ENCODE measurements at places on chromosomes 16 and 17.
A peak's percentile ranks its signal among the peaks of the same experiment; 100 is the strongest.

DNA sequence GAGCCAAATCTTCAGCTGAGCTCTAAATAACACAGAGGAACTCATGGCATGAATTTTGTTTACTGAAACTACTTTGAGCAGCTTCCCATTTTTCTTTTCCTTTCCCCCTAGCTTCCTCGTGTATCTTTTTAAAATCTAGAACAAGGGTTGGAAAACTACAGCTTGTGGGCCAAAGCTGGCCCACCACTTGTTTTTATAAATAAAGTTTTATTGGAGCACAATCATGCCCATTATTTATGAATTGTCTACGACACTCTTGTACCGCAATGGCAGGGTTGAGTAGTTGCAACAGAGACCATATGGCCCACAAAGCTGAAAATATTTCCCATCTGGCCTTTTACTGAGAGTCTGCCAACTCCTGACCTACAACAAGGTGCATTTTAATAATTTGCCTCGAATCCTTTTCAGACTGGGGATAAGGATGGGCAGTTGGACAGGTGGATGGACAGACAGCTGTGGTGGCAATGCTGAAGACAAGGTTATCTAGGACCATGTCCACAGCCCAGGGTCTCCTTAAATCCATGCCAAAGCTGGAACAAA is 87.7 kb downstream of the RMI2 start:
- DNase-seq = no peak
- no peaks in the 10 kb centered on the region for H3K4me1 ChIP-seq

- no peaks in the 10 kb centered on the region for H3K4me1 ChIP-seq
- peaks cover 3% of the 10 kb centered on the region for H3K27me3 ChIP-seq
- no peak overlapping the region for H3K27ac ChIP-seq
- H3K4me3 ChIP-seq = no peak overlapping the region
- no peaks in the 10 kb centered on the region for H3K36me3 ChIP-seq
- no peak for DNase-seq
Measured at GRCh38 chr16:58317608-58318152, 22.9 kb upstream of the PRSS54 start.

GRCh38 chr17:70168977-70169708 is at the start of gene KCNJ2:
TSS of gene KCNJ2 (plus strand) at chr17:70169532. CDS start at chr17:70175040, 5,508 bp downstream.
- H3K27ac ChIP-seq = peak within 1 kb of the TSS; percentile 73
- peak; percentile 84 for DNase-seq
- H3K4me3 ChIP-seq = no peak within 1 kb of the TSS
- H3K4me1 ChIP-seq = peaks cover 16% of the 10 kb centered on the region
- peaks cover 6% of the 10 kb centered on the region for H3K27me3 ChIP-seq

GRCh38 chr16:68126395-68126794 is 41.2 kb downstream of the NFATC3 start:
- no peak overlapping the region for H3K27ac ChIP-seq
- H3K4me1 ChIP-seq = no peaks in the 10 kb centered on the region
- H3K27me3 ChIP-seq = no peaks in the 10 kb centered on the region
- no peak for DNase-seq
- no peaks in the 10 kb centered on the region for H3K36me3 ChIP-seq

DNA sequence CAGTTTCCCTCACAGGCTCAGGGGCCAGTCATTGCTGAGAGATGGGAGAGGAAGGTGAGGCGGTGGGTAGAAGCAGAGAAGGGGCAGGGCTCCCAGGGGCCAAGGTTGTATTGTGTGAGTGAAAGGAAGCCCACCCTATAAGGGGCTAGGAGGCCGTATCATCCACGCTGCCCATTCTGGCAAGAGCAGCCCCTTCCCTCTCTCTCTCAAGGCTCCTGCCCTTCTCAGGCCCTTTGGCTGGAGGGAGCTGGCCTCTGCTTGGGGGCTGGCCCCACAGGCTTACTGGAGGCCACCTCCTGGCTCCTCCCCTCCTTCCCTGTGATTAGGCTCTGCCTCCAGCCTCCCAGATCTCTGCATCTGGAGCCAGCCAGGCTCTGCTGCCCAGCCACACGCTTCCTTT is 7.6 kb downstream of the TBKBP1 start:
- H3K27ac ChIP-seq = no peak overlapping the region
- no peaks in the 10 kb centered on the region for H3K4me1 ChIP-seq
- no peaks in the 10 kb centered on the region for H3K36me3 ChIP-seq

- no peak overlapping the region for H3K27ac ChIP-seq
- no peak overlapping the region for H3K4me3 ChIP-seq
- no peaks in the 10 kb centered on the region for H3K36me3 ChIP-seq
- H3K4me1 ChIP-seq = no peaks in the 10 kb centered on the region
- no peaks in the 10 kb centered on the region for H3K27me3 ChIP-seq
- no peak for DNase-seq
Measured at GRCh38 chr16:60419859-60420258, 1616.4 kb downstream of the CDH8 start.

DNA sequence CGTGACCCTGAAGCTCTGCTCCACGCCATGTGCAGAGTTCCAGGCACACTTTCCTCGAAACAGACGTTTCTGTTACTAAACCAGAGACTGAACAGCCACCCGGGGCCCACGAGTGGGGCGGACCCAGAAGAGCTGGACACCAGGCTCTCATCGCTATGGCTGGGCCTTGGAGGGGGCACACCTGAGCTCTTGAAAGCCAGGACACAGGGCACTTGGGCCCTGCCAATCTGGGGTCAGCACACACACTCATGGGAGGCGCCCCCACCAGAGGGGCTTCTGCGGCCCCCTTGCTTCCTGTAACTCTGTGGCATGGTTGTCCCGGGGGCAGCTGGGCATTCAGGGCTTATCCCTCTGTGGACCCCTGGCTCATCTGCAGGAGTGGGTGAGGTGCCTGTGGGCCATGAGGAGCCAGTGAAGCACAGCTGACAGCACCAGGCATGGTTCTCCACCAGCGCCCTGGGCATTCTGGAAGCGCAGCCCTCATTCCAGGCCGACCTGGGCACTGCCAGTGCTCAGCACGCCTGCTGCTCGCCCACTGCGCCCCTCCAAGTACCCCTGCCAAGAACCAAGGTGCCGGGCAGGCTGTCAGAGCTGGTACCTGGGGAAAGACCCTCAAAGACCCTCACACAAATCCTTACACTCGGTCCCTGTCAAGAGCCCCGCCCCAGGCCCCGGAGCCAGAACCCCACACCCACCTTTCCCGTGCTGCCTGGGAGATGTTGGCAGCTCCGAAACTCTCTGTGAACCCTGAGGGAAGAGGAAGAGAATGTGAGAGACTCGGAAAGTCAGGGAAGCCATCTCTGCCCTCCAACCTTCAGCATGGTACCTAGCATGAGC is 61.1 kb downstream of the IL21R start:
- no peak overlapping the region for H3K4me3 ChIP-seq
- no peak for DNase-seq
- H3K36me3 ChIP-seq = peaks cover 89% of the 10 kb centered on the region
- H3K27ac ChIP-seq = no peak overlapping the region

DNA sequence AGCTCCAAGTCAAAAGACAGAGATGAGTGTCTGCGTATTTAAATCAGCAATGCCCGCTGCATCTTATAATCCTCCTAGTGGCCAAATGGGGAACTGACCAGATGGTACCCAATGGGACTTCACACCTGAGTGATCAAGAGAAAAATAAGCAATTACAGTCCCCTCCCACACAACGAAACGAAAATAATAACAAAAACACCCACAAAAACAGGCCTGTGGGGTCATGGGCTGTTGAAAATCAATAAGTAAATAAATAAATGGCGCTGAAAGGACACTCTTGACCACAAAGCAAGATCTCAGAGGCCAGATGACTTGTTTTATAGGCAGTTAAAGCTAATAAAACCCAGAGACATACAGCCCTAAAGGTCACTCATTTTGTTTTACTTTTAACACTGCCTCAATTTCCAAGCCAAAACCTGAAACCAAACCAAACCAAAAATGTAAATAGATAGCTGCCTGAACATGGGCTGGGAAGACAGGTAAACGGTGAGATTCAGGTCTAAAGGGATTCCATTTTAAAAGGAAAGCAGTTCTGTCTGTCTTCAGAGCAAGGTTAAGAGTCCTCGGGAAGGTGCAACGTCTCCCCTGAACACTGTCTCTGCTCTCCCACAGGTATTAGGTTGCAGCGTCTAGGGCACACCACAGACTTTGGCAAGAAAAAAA is 1.3 kb downstream of the ZNF821 start:
- peak overlapping the region; percentile 78 for H3K27ac ChIP-seq
- peak overlapping the region; percentile 75 for H3K4me3 ChIP-seq
- H3K36me3 ChIP-seq = no peaks in the 10 kb centered on the region
- peak; percentile 64 for DNase-seq

DNA sequence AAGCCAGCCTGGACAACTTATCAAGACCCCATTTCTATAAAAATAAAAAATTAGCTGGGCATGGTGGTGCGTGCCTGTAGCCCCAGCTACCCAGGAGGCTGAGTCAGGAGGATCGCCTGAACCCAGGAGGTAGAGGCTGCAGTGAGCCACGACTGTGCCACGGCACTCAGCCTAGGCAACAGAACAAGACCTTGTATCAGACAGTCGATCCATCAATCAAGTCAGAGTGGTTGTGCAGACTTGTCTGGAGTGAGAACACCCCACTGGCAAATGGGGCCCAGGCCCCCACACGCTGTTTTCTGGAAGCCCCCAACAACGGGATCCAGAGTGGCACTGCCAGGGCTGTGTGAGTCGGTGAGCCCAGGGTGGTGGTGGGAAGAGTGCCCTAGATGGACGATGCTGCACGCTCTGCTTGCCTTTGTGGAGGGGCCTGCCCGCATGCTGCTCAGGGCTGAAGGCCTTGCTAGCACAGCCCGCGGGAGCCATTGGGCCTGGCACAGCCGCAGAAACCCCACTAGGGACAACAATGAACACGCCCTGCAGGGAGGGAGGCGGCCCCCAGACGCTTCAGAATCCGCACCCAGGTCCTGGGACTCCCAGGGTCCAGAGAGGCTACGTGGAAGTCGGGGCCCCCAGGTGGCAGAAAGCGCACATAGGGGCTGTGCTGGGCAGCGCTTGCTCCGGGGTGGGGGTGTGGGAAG is 80.1 kb upstream of the GNG13 start:
- H3K4me1 ChIP-seq = no peaks in the 10 kb centered on the region
- H3K27ac ChIP-seq = no peak overlapping the region
- DNase-seq = no peak
- H3K36me3 ChIP-seq = no peaks in the 10 kb centered on the region
- H3K4me3 ChIP-seq = no peak overlapping the region
- no peaks in the 10 kb centered on the region for H3K27me3 ChIP-seq

DNA sequence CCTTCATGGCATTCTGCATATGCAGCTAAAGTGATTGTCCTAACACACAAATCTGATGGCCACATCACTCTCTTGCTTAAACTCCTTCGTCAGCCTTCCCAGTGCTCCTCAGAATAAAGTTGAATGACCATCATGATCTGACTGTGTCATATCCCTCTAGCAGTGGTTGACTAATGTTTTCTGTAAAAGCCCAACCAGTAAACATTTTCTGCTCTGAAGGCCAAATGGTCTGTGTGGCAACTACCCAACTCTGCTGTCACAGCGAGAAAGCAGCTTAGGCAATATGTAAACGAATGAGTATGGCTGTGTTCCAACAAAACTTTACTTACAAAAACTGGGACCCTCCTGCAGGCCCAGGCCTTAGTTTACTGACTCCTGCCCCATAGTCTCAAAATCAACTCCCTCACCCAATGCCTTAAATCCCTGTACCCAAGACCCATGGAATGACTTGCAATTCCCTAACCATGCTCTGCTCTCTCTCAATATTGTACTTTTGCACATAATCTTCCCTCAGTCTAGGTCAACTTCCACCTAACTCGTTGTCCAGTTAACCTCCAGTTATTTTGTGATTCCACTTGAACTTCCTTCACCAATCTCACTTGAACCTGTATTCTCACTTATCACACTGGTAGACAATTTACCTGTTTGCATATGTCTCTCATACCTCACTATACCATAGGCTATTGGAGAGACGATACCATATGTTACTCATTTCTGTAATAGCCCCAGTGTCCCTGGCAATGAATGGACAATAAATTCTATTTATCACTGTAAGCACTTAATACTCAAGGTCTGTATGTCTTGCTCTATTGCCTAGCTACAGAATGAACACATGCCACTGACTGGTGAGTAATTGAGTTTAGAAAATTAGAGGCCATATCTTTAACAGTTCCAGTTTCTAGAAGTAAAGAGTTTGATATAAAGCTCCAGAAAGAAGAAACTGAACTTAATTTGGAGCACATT is 29.1 kb downstream of the TMEM100 start:
- DNase-seq = peak; percentile 84
- H3K4me1 ChIP-seq = peaks cover 10% of the 10 kb centered on the region
- H3K4me3 ChIP-seq = no peak overlapping the region
- peak overlapping the region; percentile 73 for H3K27ac ChIP-seq

DNA sequence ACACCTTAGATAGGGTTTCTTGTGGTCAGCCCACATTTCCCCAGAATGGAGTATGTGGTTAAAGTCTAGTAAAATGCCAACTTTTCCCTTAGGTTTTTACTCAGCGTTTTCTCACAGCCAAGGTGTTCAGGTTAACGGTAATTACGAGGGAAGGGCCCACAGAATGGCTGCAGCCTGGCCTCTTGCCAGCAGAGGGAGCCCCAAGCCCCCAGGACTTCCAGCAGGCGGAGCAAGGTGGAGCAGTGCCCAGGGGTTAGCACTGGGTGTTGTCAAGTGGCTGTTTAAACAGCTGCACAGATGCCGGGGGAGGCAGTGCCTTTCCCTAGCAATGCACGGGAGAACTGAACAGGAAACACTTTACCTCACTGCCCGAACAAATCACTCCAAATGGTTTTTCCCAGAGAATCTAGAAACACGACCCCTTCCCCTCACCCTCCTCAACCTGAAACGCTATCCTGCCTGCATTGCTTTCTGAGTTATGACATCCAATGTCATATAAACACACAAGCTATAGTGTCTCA is 6.6 kb downstream of the PHB1 start:
- H3K4me1 ChIP-seq = no peaks in the 10 kb centered on the region
- H3K27me3 ChIP-seq = no peaks in the 10 kb centered on the region
- H3K27ac ChIP-seq = no peak overlapping the region
- no peaks in the 10 kb centered on the region for H3K36me3 ChIP-seq

- peaks cover 73% of the 10 kb centered on the region for H3K36me3 ChIP-seq
- H3K27ac ChIP-seq = no peak overlapping the region
- DNase-seq = no peak
- H3K4me1 ChIP-seq = no peaks in the 10 kb centered on the region
- no peak overlapping the region for H3K4me3 ChIP-seq
Measured at GRCh38 chr17:42841975-42842685, 2.2 kb upstream of the AOC2 start.

DNA sequence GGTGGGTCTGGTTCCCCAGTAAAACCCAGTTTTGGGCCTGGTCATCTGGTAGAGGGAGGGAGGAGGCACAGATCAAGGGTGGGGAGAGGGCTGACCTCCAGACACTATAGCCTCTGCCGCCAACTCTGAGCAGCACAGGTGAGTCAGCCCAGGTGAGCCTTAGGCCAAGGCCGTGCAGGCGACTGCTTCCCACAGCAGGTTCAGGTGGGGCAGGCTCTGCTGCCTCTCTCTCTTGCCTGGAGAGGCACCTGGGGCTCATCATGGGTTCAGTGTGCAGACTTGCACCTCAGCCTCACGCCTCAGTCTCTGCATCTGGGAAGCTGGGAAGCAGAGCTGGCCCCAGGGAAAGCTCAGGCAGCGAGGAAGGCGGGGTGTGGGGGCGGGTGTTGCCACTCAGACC is 37.8 kb upstream of the IL34 start:
- H3K4me3 ChIP-seq = no peak overlapping the region
- H3K27ac ChIP-seq = no peak overlapping the region
- no peak for DNase-seq
- H3K36me3 ChIP-seq = no peaks in the 10 kb centered on the region
- no peaks in the 10 kb centered on the region for H3K27me3 ChIP-seq

All from adrenal gland (tissue), 19 donors.